Hematopoietic multipotent progenitor cell treated with erythropoietin and hydrocortisone succinate and interleukin-3 and kit ligand, for 6 days (in vitro differentiated cells): ENCODE measurements at places on chromosomes 7 and 10.
A peak's percentile ranks its signal among the peaks of the same experiment; 100 is the strongest.

- DNase-seq: no peak
Observed at GRCh38 chr7:96976106-96976505, 29.2 kb upstream of the DLX6 start.

DNA sequence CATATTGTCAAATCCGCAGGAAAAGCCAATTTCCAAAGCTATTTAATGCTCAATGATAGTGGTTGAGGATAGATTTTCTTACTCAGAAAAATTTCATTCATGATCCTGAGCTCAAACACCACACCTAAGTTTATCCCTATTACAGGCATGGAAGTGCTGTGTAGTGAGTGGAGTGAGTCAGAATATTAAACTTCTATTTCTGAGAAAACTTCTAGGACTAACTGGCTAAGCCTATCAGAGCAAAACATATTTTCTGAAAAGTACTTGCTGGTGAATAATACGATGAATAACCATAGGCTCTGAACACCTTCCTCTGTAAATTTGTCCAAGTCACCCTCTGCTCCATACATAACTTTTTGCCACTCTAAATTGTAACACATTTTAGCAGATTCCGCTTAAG is 221.5 kb downstream of the SUGCT start:
- no peak for DNase-seq

DNA sequence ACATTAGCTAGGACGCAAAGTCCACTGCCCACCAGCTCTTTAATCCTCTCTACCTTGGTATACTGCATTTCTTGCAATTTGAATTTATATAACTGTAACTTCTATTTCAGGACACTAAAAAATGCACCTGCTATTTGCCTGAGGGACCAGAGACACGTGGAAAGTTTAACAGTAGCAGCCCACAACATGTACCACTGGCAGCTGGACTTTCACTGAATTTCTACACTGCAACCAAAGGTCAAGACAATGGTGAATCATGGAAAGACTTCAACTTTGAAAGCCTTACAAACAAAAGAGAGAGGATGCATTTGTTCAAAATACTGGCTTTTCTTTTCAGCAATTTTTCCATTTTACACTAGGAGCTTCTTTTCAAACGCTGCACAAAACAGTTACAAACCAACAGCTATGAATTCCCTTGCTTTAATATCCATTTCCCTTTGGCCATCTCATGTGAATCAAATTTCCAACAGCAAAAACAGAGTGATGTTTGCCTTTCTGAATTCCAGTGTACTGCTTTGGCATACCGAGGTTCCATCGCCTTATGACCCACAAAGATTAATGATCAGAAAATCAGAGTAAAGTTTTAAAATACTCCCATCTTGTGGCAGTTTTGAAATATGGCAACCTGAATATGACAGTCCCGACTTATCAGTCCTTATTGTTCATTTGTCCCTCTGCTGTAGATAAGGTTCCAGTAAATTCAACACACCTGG is 29.9 kb upstream of the HNRNPH3 start:
- DNase-seq: peak; percentile 78

GRCh38 chr7:101971457-101971856 is 154.0 kb downstream of the CUX1 start:
- no peak for DNase-seq

- no peak for DNase-seq
Observed at GRCh38 chr7:5546626-5547025, 123.0 kb upstream of the TNRC18 start.

GRCh38 chr7:16801111-16801542 is 3.7 kb downstream of the AGR2 start:
- DNase-seq: peak; percentile 88
